ENCODE measurements at places on chromosomes 7 and 10.
A peak's percentile ranks its signal among the peaks of the same experiment; 100 is the strongest.

DNA sequence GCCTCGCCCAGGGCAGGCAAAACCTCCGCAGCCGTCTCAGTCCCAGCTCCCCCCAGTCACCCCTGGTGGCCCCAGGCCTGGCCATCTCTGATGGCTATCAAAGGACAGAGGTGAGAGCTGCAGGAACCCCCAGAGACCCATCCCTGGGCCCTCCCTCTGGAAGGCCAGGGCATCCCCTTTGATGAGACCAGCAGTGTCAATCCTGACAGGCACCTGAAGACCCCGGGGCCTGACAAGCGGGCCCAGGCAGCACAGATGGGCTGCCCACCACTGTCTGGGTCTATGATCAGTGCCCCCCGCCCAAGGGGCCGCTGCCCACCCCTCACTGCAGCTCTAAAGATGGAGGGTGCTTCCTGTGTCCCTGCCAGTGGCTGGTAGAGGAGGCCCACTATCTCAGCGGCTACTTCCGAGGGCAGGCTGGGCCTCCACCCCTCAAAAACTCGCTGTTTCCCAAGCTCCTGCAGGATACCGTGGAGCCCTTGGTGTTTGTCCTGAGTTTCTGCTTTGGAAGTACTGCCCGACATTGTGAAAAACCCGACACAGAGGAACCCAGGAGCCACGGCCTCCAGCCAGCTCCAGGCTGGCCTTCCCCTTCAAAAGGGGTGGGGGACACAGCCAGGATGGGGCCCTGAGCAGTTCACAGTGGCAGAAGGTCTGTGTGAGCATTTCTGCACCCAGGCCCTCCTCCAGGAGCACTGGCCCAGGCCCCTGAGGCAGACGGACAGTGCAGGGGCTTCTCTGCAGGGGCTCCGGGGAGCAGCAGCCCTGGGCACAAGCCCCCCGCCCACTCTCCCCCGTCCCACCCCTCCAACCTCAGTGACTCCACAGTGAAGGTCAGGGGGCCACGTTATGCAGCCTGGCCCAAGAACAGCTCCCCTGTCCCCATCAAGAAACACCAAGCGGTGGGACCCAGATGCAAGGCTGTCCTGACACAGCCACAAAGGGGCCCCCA is 99.2 kb downstream of the PDGFA start:
- no peak for DNase-seq

GRCh38 chr10:106576534-106576933 is 588.0 kb downstream of the SORCS1 start:
- no peak for DNase-seq

- DNase-seq: no peak
These were observed 48.6 kb upstream of the DPYSL4 start for GRCh38 chr10:132138133-132138532.

DNA sequence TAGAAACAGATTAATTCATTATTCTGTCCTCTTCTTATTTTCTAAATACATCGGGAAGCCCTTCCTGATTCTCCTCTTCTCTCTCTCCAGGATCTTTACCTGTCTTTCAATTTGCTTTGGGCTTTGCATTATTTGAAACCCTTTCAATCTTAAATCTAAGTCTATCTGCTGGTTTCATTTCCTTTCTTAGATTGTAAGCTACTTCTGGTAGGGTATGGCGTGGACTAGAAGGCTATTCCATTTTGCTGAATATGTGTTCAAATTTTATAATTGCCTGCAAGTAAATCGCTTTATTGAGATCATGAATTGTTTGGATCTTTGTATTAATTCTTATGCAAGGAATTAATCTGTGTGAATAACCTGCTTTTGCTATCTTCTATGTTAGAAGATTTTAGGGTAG is 11.1 kb downstream of the STAM start:
- no peak for DNase-seq

DNA sequence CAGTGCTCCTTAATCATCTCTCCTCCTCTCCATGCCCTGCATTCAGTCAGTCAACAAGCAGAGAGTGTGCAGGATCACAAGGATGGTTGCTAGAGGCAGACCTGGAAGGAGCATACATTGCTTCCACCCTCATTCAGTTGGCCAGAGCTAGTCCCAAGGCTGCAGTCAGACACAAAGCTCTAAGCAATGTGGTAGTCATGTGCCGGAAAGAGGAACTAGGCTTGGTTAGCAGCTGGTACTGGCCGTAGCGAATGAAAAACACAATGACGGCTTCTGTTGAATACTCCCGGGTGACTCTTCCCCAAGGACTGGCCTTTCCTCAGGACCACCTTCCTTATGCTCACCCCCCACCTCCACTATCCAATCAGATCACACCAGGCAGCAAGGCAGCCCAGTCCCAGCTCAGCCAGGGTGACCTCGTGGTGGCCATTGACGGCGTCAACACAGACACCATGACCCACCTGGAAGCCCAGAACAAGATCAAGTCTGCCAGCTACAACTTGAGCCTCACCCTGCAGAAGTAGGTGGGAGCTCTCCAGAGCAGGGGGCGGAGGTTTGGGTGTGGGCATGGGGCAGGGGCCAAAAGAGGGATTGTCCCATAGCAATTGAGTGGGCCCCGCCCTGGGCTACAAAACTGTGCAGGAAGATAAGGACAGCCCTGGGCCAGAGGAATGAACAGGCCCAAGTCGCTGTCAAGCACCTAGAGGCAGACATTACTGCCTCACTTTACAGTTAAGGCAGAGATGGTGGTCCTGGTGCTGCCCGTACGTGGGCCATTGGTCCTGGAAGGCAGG is 10.9 kb downstream of the LDB3 start:
- DNase-seq: no peak

DNA sequence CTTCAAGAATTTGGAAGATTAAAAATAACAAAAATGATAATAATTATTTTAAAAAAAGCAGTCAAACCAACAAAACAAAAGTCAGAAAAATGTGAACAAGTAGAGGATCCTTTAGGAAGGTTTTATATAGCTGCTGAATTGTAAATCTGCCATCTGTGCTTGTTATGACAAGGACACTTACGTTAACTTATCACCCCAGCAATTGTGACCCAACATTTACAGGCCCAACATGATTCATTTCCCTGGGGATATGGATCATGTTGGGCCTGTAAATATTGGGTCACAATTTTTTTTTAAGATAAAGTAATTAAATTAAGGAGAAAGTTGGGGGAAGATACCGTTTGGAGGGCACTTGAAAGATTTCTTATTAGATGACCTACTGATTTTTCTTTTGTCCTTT is 261.4 kb upstream of the HABP2 start:
- no peak for DNase-seq

- no peak for DNase-seq
These were observed 28.7 kb downstream of the LCOR start for GRCh38 chr10:96860631-96861277.

GRCh38 chr7:10802526-10802925 is 171.1 kb upstream of the PHF14 start:
- peak; percentile 2 for DNase-seq

DNA sequence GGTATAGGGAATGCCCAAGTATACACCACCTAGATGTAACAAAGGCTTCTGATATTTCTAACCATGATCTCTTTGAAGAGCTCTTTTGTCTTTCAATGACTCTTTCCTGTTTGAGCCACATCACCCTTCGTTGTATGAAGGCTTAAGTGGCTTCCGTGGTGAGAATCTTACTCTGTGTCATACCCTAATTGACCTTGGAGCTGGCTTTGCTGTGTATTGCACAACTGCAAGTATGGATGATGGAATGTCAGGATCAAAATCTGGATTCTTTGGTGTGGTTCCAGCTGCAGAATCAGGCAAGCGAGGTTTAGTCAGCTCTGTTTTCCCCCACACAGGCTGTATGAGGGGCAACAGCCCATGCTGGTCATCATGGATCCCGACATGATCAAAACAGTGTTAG is 16.0 kb downstream of the CYP3A43 start:
- DNase-seq: no peak

- no peak for DNase-seq
These were observed 10.3 kb upstream of the CPA5 start for GRCh38 chr7:130334274-130334673.

GRCh38 chr10:122492999-122493481 is 31.7 kb downstream of the HTRA1 start:
- no peak for DNase-seq

DNA sequence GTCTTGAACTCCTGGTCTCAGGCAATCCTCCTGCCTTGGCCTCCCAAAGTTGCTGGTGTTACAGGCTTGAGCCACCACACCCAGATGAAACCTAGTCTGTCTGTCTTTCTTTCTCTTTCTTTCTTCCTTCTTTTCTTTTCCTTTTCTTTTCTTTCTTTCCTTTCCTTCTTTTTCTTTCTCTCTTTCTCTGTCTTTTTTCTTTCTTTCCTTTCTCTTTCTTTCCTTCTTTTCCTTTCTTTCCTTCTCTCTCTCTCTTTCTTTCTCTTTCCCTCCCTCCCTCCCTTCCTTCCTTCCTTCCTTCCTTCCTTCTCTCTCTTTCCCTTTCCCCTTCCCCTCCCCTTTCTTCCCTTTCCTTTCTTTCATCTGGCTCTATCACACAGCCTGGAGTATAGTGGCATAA is 185.2 kb downstream of the CACNB2 start:
- no peak for DNase-seq

- DNase-seq: no peak
These were observed 124.7 kb downstream of the NRP1 start for GRCh38 chr10:33209802-33210201.

GRCh38 chr10:59901470-59901869 is 4.9 kb downstream of the CCDC6 start:
- DNase-seq: no peak

DNA sequence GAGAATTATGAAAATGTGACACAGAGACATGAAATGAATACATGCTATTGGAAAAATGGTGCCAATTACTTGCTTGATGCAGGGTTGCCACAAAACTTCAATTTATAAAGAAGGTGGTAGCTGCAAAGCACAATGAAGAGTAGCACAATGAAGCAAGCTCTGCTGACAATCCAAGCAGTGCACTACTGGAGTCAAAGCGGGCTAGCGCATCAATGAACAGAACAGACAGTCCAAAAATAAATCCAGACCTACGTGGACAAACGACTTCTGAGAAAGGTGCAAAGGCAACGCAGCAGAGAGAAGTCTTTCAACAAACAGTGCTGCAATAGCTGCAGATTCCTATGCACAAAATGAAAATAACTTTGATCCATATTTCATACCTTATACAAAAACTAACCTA is 75.8 kb downstream of the LARP4B start:
- no peak for DNase-seq

- DNase-seq: no peak
These were observed 2.2 kb upstream of the CLEC5A start for GRCh38 chr7:141949021-141949420.

DNA sequence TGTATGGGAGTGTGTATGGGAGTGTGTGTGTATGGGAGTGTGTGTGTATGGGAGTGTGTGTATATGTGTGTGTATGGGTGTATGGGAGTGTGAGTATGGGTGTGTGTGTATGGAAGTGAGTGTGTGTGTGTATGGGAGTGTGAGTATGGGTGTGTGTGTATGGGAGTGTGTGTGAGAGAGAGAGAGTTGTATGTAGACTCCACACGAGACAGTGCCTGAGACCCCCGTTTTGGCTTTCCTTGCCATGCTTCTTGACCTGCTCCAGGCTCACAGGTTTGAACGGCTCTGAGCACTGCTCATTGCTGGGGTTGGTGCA is 49.7 kb downstream of the COL17A1 start:
- DNase-seq: no peak

DNA sequence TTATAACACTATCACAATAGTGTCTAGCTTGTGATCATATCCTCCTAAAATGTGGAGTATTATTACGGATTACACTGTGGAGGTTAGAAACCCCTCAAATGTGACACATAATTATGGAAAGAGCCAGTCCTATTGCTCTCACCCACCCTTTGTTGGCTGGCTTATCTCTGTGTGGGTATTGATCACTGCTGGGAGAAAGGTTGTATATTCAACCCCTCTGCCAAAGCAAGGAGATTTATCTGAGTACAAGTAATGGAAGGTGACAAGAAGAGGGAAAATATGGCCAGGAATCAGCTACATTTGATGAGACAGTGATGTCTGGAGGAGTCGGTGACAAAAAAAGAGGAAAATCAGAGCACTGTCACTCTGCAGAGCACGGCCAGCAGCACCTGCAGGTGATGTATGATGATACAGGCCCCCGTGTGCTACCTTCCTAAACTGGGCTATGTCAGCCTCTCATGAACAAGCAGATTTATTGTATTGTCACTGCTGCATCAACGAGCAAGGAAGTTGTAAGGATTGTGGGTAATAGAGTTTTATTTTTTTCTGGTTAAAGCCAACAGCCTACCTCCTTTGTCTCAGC is 235.3 kb downstream of the PHF14 start:
- no peak for DNase-seq

- DNase-seq: peak; percentile 52
These were observed 42.0 kb downstream of the ZC3HC1 start for GRCh38 chr7:130008941-130009847.

DNA sequence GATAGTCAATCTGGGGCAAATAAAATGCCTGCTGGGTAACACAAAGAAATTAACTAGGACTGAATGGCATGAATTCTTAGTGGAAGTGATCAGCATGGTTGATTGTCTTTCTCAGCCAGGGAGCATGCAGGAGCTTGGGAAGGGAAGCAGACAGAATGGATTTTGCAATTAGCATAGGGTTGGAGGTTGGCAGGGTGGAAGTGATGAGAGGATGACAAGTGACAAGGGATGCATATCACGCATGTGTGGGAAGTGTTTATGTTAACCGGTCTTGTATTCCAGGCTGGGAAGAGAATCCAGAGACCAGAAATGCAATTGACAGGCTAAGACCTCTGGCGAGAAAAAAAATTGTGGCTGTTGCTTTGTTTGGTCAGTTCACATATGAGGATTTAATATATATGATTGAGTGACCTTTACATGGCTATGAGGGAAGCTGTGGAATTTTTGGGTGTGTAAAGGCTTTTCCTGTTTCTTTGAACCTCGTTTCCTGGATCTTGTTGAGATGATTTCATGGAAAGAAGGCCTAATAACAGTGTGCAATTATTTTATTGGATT is 8.3 kb downstream of the MDFIC start:
- no peak for DNase-seq

- DNase-seq: peak; percentile 51
These were observed 66.4 kb downstream of the EXOC6 start for GRCh38 chr10:92914478-92915325.

DNA sequence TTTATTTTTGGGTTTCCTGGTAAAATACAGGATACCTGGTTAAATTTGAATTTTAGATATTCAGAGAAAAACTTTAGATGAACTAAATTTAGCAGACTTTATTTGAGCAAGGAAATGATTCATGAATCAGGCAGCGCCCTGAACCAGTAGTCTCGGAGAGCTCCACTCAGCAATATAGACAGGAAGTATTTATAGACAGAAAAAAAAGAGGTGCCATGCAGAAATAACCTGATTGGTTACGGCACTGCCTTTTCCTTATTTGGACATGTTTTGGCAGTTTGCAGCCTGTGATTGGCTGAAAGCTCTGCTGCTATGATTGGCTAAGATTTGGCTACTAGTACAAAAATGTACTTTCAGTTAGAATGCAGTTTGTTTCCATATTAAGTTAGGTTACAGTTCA is 198.3 kb upstream of the DKK1 start:
- peak; percentile 21 for DNase-seq

- no peak for DNase-seq
These were observed 786 bp downstream of the CUEDC2 start for GRCh38 chr10:102431452-102432124.

DNA sequence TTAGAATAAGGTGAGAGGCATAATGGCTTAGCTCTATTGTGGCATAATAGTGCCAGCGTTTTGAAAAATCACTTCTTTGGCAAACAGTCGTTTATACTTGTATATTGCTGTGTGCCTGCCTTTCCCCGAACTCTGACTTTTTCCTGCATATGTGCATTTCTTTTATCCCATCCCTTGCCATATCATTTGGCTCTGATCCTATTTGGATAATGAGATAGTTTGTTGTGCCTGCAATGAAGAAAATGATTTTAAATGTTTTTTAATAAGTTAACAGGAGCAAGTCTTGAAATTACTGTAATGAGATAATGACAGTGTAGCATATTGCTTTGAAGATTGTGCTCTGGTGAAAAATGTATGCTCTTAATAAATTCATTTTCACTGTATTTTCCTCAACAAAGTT is 288.0 kb upstream of the LRGUK start:
- no peak for DNase-seq

All from HFFc6 (cell line).